ENCODE measurements at places on chromosomes 11 and 22.
A peak's percentile ranks its signal among the peaks of the same experiment; 100 is the strongest.

DNA sequence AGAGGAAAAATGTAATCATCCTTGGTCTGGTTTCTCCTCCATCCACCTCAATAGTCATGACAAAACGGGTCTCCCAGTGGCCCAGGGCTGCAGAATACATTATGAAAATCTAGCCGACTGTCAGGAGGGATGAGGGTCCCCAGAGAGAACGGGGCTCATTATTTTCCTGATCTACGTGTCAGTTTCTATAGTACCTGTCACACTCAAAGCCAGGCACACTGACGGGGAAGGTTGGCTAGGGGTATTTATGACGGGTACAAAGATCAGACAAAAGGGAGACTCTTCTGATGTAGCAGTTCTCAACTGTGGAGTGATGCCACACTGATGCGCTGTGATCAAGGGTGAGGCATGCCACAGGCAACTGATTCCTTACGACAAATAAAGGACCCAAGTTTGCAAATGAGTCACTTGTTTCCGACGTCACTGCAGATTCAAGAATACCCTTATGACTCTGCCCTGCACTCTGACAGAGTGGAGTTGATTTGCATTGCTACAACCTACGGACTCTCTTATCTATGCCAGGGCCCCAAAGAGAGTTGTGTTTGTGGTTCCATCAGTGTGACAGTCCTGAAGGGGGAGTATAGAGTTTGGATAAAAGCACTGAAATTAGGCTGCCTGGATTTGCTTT, 188.2 kb upstream of the TBCEL start:
- ATAC-seq: peak; percentile 61

DNA sequence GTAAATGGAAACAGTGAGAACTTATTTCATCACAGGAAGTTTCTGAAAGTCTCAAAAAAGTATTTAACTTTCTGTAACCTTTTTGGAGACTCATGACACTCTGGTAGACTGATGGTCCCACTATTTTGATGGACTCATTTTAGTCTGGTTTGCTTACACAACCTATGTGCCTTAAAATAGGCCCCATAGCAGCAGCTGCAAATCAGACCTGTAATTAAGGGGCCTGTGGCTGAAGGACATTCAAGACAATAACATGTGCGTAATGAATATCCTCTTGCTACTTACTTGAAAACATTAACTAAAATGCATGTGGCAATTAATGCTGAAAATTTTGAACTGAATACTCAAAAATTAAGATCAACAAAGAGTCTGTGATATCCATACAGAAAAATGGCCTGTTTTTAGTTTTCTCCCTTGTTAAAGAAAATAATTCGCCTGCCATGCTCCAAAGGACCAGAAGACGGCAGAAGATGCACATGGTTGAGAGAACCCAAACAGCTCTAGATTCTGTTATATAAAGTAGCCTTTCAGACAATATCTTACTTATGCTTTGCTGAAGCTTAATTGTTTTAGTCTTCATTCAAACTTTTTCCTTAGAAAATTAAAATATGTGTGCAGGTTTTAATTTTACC, 568.5 kb downstream of the KCNA4 start:
- peak; percentile 53 for ATAC-seq

DNA sequence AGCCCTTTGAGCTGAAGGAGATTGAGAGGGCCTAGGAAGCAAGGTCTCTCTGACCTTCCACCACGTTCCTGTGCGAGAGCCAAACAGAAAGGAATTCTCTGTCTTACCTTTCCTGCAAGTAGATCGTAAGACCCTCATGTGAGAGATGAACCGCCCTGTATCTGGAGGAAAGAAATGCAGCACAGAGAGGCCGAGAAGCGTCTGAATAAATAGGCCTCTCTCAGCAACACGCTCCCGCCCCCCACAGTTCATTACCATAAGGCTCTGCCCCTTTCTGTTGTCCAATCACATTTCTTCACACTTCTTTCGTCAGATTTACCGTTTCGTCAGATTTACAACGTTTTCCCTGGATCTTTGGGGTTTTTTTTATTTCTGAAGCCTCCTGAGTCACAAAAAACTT, 90.3 kb downstream of the BLID start:
- ATAC-seq: no peak

GRCh38 chr11:133955081-133955891, 1.5 kb downstream of the IGSF9B start:
- no peak for ATAC-seq

DNA sequence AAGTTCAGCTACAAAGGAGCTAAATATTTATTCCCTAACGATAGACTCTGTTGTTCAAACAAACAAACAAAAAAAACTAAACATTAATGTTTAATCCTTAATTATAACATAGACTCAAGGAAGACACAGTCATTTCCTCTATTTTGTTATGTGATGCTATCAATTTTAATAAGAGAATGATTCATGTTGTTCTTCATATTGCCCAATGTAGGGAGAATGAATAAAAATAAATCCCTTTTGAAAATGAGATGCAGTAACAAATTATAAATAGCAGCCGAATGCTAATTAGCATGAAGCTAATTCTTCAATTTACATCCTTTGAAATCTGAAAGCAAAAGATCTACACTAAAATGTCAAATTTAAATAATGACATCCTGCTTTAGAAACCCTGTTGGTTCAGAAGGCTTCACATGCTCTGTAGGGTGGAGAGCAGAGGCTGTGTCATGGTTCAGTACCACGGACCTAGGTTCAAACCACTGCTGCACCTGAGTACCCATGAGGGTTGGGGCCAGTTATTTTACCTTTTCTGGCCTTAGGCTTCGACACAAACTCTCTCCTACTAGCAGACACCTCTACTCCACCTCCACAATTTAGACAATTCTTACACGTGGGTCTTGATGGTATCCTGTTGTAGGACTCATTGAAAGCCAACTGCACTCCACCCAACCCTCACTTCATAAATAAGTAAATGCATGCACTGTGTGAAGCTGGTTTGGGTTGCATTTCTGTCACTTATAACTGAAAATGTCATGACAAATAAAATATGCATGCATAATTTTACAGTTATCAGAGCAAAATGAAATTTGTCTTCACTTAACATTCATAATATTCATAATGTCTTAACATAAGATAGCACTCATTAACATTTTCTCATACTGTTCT, 89.0 kb downstream of the RRAS2 start:
- ATAC-seq: peak; percentile 81
